ENCODE measurements at places on chromosomes 4 and X. TPM values are rescaled to one million over a fixed set of nuclear protein-coding genes. Genes with fewer than 3 reads are reported as not detected.

DNA sequence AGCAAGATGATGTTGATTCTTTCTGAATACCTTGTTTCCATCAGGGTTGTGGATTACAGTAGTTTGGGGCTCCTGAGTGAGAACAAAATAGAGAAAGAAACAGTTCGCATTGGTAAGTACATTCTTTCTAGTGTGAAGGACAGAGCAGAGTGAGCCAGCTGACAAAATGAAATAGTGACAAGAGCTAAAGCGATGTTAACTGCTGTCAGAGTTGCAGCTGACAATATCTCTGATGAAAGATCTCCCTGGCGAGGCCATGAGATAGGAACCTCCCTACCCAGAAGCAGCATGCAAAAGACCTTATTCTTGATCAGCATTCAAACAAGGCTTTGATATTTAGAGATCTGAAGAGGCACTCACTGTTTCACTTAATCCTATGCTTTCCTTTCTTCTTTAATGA is 258.6 kb downstream of the CAMK2D start:
- DNase-seq = no peak

DNA sequence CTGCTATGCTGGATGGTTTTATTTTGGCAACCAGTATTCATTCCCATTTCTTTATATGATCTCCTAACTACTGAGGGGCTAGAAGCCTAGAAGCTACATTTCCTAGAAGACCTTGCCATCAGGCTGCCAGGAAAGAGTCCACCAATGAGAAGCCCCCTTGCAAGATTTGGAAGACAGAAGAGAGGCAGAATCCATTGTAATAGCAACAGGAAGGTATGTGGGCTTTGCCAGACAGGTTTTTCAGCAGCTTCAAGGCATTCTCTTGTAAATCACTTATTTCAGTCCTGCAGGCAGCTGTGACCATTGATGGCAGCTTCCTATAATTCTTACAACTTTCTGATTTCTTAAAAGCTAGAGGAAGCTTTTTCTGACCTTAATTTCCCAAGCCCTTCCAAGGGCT is 148.3 kb upstream of the NHS start:
- no peak for DNase-seq

GRCh38 chrX:153876112-153876491 is 9.9 kb downstream of the L1CAM start:
- DNase-seq = no peak

- no peak for DNase-seq
Observed at GRCh38 chrX:94695910-94696309, 1021.9 kb downstream of the FAM133A start.

- DNase-seq = no peak
Observed at GRCh38 chr4:15918484-15919129, 19.9 kb downstream of the FGFBP1 start.

GRCh38 chr4:54723820-54724219 is 66.1 kb downstream of the KIT start:
- no peak for DNase-seq

DNA sequence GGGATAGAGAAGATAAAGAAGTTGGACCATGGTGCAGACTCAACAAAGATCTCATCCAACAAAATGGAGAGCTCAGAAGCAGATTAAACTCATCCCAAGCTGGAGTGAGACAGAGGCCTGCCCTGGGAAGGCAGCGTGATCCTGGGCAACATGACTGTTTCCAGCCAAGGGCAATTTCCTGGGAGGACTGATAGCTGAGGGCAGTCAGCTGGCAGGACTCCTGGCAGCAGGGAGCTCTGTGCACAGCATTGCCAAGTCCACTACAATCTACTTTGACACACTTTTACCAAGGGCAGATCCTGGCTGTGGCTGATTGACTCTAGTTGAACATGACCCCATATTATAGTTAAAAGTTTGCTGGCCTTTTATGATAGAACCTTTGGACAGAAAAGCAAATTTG is 357.3 kb upstream of the RASGEF1B start:
- no peak for DNase-seq

DNA sequence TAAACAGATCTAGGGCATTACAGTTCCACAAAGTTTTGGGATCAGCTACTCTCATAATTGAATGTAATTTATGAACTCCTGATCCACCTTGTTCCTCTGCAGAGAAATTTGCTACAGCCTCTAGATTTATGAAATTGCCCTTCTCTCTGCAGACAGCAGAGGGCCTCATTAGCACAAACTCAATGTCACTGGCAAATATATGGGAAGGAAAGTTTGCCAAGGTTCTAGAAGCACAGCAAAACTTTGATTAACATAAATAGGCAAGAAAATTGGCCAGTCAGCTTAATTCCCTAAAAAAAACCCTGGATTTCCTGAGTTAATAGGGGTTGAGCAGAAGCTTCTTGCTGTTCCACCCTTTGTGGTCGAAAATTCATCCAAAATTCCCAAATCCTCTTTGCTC is 31.5 kb downstream of the PRPS1 start:
- peak; percentile 74 for DNase-seq

SLC25A43 gene
- 31.2 TPM for polyA plus RNA-seq
